ENCODE measurements at places on chromosomes 3 and 15. TPM values are rescaled to one million over a fixed set of nuclear protein-coding genes. Genes with fewer than 3 reads are reported as not detected.

Gene ZIC1
- not detected for total RNA-seq

Gene POLQ
- total RNA-seq = 0.76 TPM

Gene CADM2
- total RNA-seq = 3.1 TPM

Gene BCL2A1
- total RNA-seq = 89.5 TPM

DNA sequence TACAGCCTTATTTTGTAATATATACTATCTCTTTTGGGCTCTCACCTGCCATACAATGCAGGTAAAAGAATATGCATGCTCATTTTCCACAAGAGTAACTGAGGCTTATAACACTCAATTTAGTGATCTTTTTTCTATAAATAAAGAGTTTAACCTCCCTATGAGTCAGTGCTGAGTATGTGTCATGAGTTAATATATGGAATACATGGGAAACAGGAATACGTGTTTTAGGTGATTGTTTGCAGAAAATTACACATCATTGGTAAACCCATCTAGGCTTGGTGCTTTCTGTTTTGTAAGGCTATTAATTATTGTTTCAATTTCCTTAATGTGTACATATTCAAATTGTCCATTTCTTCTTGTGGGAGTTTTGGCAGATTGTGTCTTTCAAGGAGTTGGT, 411.3 kb downstream of the GRM7 start:
- H3K27ac ChIP-seq = no peak overlapping the region
- DNase-seq = no peak
- no peaks in the 10 kb centered on the region for H3K36me3 ChIP-seq
- no peaks in the 10 kb centered on the region for H3K27me3 ChIP-seq

GRCh38 chr15:42352401-42352800, 6.9 kb upstream of the CAPN3 start:
- H3K36me3 ChIP-seq = peaks cover 83% of the 10 kb centered on the region
- DNase-seq = no peak
- H3K4me1 ChIP-seq = no peaks in the 10 kb centered on the region
- H3K27me3 ChIP-seq = no peaks in the 10 kb centered on the region
- no peak overlapping the region for H3K4me3 ChIP-seq

Data from spleen (tissue), 13 donors.